ENCODE measurements at places on chromosomes 1 and 21. TPM values are rescaled to one million over a fixed set of nuclear protein-coding genes. Genes with fewer than 3 reads are reported as not detected.

Gene NBPF4
- 0.09 TPM for total RNA-seq

Gene KRTAP11-1
- total RNA-seq = 0.09 TPM

Gene IL19
- 0.28 TPM for total RNA-seq

Gene NEXN
- 0.52 TPM for total RNA-seq

Gene MAP3K6
- total RNA-seq = 5.3 TPM

Gene SLC6A17
- under 0.01 TPM for total RNA-seq

DNA sequence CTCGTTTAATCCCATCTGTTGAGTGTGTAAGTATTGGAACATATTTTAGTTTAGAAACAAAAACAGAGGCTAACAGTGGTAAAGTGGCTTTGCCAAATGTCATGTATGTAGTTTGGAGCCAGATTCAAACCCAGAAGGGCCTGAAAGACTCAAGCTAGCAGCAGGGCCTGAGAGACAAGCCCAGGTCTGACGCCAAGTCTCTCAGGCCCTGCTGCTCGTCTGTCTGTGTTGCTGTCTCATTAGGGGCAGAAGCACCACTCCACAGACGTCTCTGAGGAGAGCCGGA lies 8.3 kb downstream of the CITED4 start:
- DNase-seq = no peak

DNA sequence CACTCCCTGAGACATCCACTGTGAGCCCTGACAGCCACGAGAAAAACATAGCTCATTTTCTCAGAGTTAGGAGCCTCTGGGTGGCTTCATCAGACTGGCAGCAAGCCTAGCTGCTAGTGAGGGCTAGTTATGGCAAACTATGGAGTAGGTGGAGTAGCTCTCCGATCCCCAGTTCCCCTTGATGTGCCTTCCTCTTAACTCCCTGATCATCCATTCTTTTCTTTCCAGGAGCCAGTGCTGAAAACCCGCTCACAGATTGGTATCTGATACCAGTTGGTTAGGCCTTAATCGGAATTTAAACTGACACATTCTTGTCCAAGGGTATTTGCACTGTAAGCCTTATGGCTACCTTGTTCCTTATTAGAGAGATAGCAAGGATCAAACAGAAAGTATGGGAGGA lies 31.4 kb upstream of the PAXBP1 start:
- no peak for DNase-seq

DNA sequence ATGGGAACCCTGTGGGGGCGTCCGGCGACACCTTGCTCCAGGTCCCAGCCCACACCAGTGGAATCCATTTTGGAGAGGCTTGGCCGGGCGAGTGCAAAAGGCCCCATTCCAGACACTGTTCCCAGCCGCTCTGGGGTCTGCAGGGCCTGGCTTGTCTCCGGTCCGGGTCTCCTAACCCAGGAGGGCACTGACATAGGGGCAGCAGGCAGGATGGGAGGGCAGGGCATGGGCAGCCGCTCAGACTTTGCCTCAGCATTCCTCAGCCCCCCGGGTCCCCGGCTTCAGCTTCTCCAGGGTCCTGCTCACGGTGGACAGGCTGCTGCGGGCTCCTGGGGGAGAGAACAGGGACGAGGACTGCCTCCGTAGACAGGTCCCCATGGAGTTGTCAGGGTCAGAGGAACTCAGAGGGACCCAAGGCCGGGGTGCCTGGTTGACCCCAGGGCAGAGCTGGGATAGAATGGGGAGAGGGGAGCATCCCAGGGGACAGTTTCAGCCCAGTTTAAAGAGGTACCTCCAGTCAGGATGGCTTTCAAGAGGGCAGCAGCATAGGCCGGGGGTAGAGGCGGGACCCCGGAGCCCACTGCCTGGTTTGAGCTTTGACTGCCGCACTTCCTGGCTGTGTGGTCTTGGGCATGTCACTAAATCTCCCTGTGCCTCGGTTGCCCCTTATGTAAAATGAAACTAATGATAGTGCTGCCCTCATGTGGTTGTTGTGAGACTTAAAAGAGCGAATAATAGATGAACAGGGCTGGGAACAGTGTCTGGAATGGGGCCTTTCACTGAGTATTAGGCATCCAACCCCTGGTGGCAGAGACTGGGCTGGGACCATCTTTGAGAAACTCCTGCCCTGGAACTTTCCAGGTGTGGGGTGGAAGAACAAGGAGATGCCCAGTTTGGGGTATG lies 3.7 kb downstream of the KNCN start:
- DNase-seq = no peak

GRCh38 chr1:111739925-111740765 lies 950 bp upstream of the INKA2 start:
- DNase-seq = peak; percentile 37

DNA sequence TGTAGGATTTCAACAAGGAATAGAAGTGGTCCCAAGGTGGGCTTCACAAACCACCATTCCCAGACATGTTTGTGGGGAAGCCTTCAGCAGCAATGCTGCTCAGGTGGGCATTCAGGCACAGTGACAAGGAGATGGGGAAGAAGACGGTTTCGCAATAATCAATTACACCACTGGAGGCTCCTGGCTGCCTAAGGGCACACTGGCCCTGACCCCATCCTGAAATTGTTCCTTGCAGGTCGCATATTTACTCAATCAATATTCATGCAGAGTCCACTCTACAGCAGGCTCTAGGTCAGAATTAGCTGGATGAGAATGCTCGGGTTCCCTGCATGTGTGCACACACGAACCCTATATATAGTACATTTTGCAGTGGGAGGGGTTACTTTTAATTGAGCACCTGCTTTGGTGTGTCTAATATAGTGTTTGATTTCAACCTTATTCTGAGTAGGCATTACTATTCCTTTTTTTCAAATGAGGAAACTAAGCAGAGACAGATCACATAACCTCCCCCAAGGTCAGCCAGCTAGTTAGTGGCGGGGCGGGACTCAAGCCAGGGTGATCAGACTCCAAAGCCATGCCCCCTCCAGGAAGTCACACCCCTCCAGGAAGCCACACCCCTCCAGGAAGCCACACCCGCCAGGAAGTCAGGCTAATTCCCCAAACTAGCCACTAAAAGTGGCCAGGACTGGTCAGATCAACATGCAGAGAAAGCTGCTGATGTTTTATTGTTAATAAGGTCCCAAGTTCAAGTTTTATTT lies 106.5 kb downstream of the HLCS start:
- no peak for DNase-seq

GRCh38 chr1:192603218-192603787 lies 27.7 kb downstream of the RGS1 start:
- DNase-seq = no peak

GRCh38 chr21:34730756-34731445 lies 62.1 kb downstream of the CLIC6 start:
- no peak for DNase-seq

GRCh38 chr1:60153961-60154360 lies 80.4 kb upstream of the C1orf87 start:
- no peak for DNase-seq

DNA sequence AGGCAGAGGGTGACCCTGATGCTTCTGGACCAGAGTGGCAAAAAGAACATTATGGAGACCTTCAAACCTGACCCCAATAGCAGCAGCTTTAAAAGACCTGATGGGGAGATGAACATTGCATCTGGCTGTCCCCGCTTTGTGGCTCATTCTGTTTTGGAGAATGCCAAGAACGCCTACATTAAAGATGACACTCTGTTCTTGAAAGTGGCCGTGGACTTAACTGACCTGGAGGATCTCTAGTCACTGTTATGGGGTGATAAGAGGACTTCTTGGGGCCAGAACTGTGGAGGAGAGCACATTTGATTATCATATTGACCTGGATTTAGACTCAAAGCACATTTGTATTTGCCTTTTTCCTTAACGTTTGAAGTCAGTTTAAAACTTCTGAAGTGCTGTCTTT lies 45.8 kb downstream of the TRAF5 start:
- no peak for DNase-seq

GRCh38 chr1:31207046-31207445 lies 32.6 kb downstream of the NKAIN1 start:
- no peak for DNase-seq

- DNase-seq = no peak
These were observed 45.7 kb downstream of the PSMG1 start for GRCh38 chr21:39137248-39138178.

DNA sequence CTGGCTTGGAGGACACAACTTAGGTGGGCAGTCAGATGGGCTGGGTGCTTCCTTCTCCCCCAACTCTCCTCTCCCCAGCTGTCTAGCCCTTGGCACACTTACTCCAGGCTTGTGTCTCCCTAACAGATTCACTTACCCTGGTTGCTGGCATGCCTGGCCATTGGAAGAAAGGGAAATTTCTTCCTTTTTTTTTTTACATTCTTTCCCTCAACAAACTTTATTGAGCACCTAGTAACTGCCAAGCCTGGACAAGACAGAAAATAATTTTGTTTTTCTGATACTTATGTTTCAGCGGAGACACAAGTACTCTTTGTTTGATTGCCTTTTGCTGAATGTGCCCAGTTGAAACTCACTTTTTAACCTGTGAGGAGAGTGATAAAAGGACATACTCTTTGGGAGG lies 144.3 kb upstream of the KCNJ6 start:
- DNase-seq = no peak

DNA sequence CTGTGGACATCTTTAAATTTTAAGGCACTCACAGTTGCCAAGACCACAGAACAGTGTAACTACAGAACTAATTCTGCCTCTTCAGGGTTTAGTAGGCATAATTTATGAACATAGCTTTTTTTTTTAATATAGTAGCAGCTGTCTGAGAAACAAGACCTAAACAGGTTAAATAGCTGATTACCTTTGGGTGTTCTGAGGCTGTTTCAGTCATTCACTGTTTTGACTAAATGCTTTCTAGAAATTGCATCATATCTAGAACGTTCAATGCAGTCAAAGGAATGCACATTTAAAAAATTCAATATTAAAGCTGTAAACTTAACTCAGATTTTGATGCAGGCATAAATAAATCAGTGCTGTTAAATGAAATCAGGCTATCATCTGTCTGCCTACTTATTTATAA lies 101.6 kb downstream of the BRINP3 start:
- DNase-seq = no peak

- no peak for DNase-seq
These were observed 264.4 kb downstream of the NTNG1 start for GRCh38 chr1:107405236-107405635.

DNA sequence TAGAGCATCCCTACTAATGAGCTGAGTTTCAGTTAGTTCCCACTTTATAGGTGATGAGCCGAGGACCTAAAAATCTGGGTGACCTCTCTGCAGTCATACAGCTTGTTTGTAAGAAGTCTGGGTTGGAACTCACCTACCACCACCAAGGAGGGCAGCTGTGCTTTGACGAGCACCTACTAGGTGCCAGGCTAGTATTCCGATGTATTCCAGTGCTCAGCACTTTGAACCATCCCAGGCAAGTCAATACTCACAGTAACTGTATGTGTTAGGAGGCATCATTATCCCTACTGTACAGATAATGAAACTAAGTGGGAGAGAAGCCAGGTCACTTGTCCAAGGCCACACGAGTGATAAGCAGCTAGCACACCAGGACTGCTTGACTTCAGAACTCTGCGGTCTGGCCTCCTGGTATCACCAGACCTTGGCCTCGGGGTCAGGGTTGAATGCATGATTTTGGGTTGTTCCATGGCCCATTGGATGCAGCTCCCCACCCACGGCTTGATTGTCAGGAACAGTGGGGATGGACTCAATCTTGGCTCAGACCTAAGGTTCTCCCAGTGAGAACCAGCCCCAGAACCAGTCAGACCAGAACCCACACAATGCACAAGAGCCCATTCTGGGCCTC lies 20.7 kb downstream of the ECE1 start:
- no peak for DNase-seq

DNA sequence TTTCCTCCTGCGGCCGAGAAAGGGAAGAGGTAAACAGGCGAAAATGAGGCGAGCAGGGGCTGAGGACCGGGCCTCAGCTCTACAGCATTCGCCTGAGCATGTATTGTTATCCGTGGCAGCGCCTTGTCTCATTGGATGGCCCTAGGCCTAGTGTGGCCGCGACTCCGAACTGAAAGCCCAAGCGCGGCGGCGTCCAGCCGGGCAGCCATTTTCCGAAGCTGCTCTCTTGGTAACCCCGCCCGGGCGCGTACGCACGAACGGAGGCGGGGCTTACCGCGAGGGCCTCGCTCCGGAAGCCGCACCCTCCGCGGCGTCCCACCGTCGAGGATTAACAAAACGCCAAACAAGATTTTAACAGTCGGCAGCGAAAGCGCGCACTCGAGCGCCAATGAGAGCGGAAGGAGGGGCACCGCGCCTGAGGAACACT lies 797 bp upstream of the USP1 start:
- DNase-seq = no peak

DNA sequence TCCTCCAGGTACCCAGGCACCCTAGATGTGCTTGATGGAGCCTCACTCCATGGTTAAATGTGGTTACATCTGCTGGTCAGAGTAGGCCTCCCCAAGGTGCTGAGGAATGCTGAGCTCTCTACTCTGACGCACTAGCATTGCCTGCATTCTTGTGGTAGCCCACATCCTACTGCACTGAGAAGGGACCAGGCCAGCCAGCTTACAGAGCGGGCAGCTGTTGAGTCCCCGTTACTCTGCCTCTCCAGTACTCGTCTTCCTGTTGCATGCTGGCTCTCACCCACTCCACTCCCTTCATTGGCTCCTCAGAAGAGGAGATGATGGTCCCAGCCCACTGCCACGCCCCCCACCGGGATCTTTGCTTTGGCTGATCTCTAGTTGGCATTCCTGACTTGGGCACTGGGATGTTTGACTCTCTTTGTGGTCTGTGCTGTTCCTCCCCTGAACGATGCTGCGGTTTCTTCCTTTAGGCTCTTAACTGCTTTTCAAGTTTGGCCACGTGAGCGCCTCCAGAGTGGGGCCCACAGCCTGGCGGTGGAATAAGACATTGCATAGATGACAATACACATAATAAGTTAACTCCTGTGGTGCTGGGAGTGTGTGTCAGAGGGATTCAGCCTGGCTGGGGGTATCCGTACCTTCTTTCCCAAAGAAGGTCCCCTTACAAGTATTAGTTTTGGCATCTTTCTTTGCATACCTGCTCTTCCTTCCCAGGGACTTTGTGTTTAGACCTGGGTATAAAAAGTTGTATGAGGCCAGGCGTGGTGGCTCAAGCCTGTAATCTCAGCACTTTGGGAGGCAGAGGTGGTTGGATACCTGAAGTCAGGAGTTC lies 18.6 kb downstream of the AZIN2 start:
- peak; percentile 80 for DNase-seq

DNA sequence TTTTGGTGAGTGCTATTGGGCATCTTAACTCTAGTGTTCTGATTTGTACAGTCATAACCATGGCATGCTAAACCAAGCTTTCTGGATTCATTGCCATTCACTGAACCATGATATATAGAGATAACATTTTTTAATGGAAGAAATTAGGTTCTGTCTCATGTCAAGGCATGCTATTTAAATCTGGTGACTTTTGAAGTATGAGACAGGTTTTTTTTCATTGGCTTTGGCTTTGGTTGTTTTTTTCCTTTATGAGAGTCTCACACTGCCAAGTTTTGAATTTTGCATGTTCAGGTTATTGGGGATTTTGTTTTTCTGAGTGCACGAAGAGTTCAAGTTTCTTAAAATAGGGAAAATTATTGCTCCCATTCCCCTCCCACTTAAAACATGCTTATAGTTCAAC lies 141.3 kb upstream of the ADAMTS5 start:
- DNase-seq = no peak

All from thymus (tissue), 14 donors.